ENCODE measurements at places on chromosomes 13 and 19.

- no peak for DNase-seq
These were observed 189.3 kb upstream of the SPRY2 start for GRCh38 chr13:80530191-80530590.

DNA sequence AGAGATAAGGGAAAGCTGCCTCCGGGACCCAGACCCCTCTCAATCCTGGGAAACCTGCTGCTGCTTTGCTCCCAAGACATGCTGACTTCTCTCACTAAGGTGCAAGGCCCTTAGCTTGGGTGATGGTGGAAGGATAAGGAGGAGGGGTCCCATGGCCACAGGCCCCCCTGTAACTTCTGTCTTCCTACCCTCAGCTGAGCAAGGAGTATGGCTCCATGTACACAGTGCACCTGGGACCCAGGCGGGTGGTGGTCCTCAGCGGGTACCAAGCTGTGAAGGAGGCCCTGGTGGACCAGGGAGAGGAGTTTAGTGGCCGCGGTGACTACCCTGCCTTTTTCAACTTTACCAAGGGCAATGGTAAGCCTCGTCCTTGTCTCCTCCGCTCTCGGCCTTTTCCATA is 2.0 kb downstream of the CYP2F1 start:
- no peak for DNase-seq

DNA sequence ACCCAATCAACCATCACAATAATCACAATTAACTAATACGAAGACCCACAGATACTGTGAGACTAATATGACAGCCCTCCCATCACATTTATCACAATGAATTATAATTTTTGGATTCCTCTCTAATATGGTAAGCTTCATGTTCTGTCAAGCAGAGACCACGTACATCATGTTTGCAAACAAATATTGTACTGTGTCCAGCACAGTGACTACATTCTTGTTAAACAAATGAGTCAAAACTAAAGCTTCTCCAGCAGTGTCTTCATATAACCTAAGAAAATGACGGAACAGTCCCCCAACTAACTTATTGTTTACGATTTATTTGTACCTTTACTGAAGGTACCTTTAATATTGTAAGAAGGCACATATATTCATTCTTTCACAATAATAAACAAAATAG is 292.6 kb downstream of the ENOX1 start:
- DNase-seq = no peak

DNA sequence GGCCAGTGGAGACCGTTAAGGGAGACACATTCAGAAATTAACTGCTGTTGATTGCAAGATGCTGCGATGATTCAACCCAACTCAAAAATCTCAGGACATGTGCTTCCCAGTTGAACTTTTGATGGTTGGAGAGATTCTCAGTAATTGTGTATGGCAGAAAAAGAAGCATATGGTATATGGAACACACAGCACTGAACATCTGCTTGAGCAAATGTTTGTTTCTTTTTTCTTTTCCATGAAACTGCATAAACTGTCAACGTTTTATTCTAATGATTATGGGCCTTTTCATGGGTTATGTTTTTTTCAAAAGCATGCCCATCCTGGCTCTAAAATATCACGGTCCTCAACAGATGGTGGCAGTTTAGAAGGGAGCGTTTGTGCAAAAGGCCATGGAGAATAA is 40.1 kb upstream of the USP29 start:
- DNase-seq = no peak

- no peak for DNase-seq
These were observed 3.1 kb downstream of the ABHD17A start for GRCh38 chr19:1882089-1882785.

- DNase-seq = no peak
These were observed 262.1 kb downstream of the FGF9 start for GRCh38 chr13:21932996-21933395.

DNA sequence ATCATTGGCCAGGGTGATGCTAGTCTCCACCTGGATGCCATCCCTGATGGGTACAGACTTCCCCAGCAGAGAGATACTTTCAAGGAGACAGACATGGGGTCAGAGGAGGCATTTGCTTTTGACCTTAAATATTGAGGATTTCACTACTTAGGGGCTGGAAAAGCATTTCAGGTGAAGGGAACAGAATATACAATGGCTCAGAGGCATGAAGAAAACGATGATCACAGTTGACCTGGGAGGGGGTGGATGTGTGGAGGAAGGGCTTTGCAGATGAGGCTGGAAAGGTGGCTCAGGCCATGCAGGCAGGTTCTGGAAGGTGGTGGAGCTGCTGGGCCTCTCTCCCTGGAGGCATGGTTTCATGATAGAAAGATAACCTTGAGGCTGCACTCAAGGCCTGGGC is 3.9 kb downstream of the MATK start:
- no peak for DNase-seq

DNA sequence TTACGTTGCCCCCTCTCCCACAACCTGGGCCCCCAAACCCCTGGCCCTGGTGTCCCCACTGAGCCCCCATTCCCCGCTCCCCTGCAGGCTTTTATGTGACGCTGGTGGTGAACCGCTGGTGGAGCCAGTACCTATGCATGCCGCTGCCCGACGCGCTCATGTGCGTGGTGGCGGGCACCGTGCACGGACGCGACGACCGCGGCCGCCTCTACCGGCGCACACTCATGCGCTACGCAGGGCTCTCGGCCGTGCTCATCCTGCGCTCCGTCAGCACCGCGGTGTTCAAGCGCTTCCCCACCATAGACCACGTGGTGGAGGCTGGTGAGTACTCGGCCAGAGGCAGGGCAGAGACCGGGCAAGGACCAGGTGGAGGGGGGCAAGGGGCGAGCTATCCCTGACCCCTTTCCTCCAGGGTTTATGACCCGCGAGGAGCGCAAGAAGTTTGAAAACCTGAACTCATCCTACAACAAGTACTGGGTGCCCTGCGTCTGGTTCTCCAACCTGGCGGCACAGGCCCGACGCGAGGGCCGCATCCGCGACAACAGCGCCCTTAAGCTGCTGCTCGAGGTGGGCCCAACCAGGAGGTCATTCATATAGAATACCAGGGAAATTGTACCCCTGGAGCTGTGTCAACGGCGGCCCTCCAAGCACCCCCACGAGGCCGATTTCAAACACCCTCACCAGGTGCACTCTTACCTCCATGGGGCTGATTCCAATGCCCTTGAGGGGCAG is 3.0 kb downstream of the BEST2 start:
- DNase-seq = no peak

GRCh38 chr19:35093941-35094647 is 21.5 kb upstream of the FXYD3 start:
- no peak for DNase-seq

DNA sequence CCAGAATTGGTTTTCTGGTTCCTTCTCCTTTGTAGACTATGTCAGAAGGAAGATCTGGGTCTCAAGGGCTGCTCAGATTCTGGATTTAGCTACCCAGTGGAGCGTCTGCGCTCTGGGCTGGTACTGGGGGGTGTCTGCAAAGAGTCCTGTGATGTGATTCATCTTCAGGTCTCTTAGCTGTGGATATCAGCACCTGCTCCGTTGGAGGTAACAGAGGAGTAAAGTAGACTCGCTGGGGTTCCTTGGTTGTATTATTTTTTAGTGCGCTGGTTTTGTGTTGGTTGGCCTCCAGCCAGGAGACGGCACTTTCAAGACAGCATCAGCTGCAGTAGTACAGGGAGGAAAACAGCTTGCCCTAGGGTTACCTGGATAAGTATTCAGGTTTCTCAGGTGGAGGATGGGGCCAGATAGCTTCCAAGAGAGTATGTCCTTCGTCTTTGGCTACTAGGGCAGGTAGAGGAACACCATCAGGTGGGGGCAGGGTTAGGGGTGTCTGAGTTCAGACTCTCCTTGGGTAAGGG is 10.4 kb upstream of the KLK15 start:
- no peak for DNase-seq

DNA sequence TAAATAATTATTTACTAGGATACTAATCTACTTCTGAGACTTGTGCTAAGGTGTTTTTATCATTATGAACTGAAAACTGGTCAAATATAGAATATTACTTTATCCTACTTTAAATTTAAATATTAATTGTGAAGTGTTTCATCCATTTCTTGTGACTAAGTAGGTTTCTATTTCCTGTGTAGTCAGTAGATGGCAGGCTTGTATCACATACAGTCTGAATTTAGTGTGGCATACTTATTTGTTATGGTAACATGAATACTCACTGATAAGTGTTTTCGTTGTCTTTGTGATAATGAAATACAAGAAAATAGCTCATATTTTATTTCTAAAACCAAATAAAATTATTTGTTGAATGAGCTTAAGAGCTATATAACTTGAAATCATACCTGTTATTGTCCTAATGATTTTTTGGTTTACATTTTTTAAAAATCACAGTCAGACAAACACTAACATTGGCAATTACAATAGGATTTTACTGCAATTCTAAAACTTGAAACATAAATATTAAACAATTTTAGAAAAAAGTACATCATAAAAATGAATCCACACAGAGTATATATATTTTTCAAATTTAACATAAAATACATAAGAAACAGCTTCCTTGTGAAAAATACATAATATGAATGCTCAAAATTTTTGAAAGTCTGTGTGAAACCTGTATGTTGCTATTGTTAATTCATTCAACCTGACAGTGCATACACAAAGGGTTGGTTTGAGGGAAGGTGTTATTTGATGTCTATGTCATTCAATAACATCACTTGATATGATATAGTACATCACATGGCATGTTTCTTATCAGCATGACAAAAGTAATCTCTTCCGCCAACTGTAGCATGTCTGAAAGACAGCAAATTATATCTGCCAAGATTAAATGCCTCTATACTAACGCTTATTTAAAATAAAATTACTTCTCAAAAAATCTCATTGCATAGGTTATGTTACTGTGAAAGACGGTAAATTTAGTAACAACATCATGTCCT is 904.8 kb upstream of the PCDH20 start:
- no peak for DNase-seq

- DNase-seq = no peak
These were observed 43.1 kb downstream of the COL4A1 start for GRCh38 chr13:110263888-110264287.

DNA sequence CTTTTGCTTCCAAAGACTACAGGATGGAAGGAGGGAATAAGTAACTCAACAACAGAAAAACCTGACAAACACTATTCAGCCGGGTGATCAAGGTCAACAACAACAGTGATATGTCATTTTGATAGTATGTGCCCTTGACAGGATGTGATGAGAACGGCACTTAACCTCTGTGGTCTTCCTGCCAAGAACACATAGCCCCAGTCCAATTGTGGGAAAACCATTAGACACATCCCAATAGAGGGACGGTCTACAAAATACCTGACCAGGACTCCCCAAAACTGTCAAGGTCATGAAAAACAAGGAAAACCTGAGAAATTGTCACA is 43.1 kb upstream of the AMER2 start:
- no peak for DNase-seq

GRCh38 chr19:34345947-34346351 is 19.0 kb upstream of the GPI start:
- DNase-seq = peak; percentile 44

DNA sequence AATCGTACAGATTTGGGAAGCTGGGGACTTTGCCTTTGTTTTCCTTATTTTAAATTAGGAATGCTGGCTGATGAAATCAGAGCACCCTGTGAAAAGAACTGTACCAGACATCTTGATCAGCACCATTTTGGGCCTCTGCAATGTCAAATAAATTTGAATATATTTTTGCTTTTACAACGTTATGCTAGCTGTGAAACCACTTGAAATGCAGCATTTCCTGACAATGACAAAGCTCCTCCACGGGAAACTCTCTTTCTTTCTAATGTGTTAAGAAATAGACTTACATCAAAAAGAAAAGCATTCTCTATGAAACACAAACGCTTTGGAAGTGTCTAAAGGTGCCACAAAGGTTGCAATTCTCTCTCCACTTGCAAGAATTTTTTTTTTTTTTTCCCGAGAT is 47.1 kb upstream of the MAP3K10 start:
- no peak for DNase-seq

GRCh38 chr19:33054623-33055022 is 10.1 kb downstream of the RHPN2 start:
- no peak for DNase-seq

DNA sequence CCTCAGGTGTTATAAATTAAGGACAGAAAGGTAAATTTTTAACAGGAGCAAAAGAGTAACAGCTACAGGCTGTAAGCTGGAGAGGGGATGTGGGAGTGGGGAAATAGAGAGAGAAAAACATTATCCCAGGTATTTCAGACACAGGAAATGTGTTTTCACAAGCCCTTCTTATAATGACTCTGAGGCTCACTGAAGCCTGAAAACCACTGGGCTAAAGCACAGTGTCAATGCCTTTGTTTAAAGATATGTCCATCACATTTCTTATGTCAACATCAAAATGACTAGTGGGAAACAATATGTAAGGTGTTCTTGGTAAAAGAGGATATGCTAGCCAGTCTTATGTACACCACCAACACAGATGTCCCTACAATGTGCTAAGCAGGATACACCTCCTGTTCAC is 365.9 kb downstream of the FGF14 start:
- no peak for DNase-seq

GRCh38 chr13:46839399-46839798 is 42.4 kb upstream of the ESD start:
- DNase-seq = no peak

GRCh38 chr13:99046851-99047250 is 69.0 kb upstream of the DOCK9 start:
- DNase-seq = no peak

DNA sequence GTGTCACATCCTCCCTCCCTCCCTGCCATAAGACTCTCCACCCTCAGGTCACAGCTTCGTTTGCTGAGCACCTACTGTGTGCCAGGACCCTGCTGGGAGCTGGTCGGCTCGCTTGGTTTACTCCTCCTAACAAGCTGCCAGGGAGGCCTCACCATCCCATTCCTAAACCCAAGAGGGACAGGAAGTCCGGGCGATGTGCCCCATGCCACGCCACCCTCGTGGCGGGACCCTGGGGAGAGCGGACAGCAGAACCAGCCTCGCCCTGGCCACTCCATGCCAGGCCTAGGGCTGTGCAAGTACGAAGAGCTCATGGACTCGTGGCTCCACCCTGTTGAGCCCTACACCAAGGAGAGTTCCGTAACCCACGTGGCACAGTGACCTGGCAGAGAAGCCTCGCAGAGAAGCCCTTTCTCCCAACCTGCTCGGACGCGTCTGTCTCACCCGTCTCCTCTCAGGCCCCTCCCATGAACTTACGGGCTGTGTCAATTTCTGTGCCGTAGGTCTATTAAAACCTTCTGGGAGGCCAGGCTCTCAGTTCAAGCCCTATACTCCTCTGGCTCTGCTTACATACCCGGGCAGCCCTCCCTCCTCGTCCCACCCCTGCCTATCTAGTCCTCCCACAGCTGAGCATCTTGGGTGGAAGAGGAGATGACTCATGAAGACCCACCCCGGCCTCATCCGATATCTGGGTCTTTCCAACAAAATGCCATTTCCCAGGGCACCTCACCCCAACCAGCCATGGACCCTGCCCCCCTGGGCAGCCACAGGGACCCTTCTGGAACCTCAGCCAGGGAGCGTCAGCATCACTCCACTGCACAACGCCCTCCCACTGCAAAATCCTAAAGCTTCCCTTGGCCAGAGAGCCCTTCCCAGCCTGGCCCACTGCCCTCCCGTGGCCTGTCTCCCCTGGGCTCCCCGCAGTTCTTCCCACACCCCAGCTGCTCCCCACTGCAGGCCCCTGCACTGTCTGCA is 2.6 kb downstream of the UBXN6 start:
- DNase-seq = no peak

- no peak for DNase-seq
These were observed 814 bp downstream of the ZNF480 start for GRCh38 chr19:52297601-52298364.

- DNase-seq = no peak
These were observed 89.3 kb downstream of the KL start for GRCh38 chr13:33105387-33106005.

- DNase-seq = no peak
These were observed 816 bp downstream of the CCNP start for GRCh38 chr19:40225440-40226305.

- DNase-seq = peak; percentile 62
These were observed at the start of gene ZNF844 for GRCh38 chr19:12064590-12065538. Gene ZNF844, plus strand, starts transcription at chr19:12064731. Its CDS starts 143 bp downstream, at chr19:12064874.
